ENCODE measurements at places on chromosomes 1 and 21.

- no peak for DNase-seq
Measured at GRCh38 chr1:87061742-87062156, 147.3 kb downstream of the HS2ST1 start.

DNA sequence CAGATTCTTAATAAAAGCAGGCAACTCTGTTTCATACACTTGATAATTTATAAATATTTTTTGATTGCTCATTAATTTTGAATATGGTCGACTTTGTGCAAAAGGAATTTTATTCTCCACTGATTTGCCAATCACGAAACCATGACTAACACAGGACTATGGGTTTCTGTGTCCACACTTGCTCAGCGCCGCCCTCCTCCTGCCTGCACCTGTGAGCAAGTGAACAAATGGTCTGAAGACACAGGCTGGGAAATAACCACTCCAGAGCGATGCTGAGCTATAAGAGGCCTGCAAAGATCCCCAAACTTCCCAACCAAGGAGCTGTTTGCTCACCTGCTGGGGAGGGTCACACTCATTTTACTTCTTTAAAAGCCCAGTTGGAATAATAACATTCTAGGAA is 19.6 kb downstream of the ABCB10 start:
- DNase-seq, result no peak

- DNase-seq, result no peak
Measured at GRCh38 chr1:82690411-82690810, 889.7 kb downstream of the ADGRL2 start.

DNA sequence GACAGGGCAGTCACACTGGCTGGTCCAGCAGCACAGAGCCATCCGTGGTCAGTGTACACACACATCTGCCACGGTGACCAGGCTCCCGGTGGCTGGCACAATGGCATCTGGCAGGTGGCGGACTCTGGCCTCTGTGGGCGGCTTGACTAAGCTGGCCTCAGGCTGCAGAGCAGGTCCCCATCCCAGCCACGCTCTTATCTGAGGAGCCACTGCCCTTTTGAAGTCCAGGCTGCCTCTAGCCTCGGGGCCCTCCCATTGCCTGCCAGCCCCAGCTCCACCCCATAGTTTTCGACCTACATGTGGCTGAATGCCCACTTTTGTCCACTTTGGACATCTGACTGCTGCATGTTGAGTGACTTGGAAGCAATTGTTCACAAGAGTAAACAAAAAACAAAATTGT is 29.9 kb upstream of the EDN2 start:
- no peak for DNase-seq

DNA sequence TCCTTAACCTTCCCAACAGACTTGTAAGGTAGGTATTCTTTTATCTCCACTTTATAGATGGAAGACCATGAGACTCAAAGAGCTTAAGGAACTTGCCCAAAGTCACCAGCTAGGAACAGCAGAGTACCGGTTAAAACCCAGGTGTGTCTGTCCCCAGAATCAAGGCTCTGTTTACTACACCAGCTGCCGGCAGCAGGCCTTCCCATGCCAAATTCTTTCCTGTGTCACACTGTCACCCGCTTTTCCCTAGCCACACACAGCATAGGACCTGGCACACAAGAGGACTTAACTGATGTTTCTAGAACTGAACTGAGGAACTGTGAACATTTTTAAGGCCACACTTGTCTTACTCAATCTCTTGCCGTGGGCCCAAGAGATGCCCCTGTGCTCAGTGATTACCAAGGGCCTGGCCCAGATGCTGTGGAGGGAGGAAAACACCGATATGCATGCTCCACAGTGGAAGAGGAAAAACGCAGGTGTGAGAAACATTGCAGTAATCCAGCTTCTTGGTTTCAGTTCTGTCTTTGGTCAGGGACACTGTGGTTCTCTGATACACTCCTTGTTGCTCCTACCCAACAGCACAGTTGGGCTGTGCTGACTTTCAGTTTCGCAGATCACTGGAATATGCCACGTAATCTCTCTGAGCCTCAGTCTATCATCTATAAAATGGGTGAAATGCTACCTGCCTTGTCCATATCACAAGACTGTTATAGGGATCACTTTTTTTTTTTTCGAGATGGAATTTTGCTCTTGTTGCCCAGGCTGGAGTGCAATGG is 13.9 kb upstream of the LY9 start:
- no peak for DNase-seq

GRCh38 chr1:110012100-110012780 is 22.2 kb upstream of the STRIP1 start:
- DNase-seq, result no peak

- DNase-seq, result no peak
Measured at GRCh38 chr1:118649369-118650106, 338.6 kb downstream of the TBX15 start.

GRCh38 chr1:22471610-22472009 is 20.0 kb downstream of the ZBTB40 start:
- DNase-seq, result no peak

GRCh38 chr1:69976896-69977295 is 228.5 kb downstream of the LRRC40 start:
- DNase-seq, result no peak

DNA sequence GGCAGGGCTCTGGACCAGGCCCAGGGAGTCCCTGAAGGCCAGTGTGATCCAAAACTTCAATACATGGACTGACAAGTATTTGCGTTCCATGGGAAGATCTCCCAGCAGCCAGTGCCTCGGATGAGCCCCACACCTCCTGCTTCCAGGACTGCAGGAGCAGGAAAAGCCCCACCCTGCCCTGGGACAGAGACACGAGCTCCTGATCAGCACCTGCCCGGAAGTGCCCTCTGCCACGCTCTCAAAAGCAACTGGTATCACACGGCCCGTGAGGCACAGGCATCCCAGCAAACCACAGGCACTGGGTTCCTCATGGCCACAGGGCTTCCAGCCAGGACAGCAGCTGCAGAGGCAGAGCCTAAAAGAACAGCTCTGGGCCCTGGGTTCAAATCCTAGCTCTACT is 48.6 kb downstream of the ACOT7 start:
- no peak for DNase-seq

GRCh38 chr1:29245261-29245660 is 8.9 kb downstream of the PTPRU start:
- no peak for DNase-seq

GRCh38 chr1:198102454-198102827 is 54.4 kb upstream of the NEK7 start:
- DNase-seq, result no peak

DNA sequence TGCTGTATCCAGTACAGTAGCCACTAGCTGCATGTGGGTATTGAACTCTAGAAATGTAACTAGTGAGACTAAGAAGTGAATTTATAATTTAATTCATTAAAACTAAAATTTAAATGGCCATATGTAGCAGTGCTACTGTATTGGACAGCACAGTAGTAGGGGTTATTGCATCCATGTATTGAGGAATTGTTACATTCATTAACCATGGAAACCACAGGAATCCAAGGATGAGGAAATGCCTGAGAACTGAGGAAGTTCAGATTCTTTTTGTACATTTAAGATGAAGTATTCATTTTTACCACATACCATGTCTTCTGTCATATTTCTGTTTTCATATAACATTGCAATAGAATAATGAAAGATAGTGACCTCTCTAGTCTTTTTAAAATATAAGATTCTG is 2.6 kb downstream of the MTF2 start:
- peak; percentile 3 for DNase-seq

DNA sequence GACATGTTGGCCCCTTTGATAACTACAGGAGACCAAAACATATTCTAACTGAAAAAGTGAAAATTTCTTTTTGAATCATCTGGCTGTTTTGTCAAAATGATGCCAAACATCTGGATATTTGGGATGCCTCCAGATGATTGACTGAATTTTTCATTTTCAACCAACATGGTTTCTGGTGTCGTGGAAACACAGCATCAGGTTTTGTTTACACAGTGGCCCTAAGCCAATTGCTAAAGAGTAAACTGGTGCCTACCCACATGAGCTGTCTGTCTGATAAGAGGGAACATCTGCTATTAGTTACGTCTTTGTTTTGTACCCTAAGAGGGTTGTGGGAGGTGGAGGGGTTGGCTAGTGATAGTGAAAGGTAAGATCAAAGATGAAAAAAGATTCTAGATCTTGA is 204.8 kb downstream of the KCNK2 start:
- no peak for DNase-seq

- DNase-seq, result no peak
Measured at GRCh38 chr21:29136033-29136432, 5.6 kb downstream of the MAP3K7CL start.

All from amniotic stem cell (primary cell).